ENCODE measurements at places on chromosomes 2 and 18.

GRCh38 chr2:174914853-174915760, 90.1 kb downstream of the CHN1 start:
- DNase-seq, result no peak

DNA sequence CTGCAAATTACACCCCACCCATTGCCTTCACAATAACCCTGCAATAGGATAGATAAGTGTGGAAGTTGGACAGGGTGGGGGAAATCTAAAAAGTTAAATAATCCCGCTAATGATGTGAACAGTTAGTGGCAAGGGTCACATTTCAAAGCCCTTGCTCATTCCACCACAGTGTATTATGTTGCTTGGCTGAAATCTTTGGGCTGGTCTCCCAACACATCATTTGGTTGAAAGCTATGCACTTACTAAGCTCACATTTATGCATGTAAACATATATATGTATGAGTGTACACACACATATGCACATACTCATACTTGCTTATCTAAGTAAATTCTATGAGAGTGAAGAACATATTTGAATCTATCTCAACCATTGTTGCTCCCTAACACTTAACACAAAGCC, 197.8 kb downstream of the RDH14 start:
- no peak for DNase-seq

DNA sequence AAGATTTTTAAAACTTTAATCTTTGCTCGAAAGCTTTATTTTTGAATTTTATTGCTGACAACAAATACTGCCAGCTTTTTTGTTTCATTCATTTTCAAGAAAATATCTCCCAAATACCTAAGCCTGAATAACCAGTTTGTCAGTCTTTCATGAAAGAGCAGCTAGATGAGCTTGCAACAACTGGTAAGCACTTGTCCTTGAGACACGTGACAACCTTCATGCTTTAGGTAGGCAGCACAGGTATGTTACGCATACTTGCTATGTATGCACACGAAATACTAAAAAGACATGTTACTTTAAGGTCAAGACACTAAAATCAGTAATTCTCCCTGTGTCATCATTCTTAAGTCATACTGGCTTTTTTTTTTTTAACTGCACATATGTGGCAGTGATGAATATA, 12.3 kb downstream of the CEBPZ start:
- DNase-seq, result no peak

GRCh38 chr2:69950241-69950640, 11.2 kb downstream of the ASPRV1 start:
- no peak for DNase-seq

DNA sequence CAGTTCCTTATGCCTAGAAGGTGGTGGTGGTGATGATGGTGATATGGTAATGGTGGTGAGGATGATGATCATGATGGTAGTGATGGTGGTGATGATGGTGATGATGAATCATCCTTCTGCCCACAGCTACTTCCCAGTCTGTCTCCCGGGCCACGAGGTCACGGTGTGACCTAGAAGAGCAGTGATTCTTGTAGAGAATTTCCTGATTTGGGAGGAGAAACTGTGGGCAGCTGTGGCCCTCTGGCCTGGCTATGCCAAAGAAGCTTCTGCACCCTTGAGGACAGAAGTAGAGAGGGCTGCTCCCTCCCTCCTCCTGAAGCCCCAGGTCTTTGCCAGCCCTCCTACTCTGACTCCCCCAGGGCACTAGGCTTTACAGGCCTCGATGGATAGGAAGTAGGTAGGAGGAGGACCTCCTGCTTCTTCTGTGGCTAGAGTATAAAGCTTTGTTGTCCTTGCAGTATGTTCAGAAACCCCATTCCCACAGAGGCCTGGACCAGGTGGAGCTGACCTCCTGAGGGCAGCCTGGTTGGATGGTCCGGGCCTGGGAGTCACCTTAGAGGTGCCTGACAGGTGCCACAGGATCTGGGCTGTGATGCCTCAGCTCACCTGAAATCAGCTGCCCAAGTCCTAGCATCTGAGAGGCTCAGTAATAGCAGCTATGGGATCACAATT, 57.9 kb upstream of the EPAS1 start:
- no peak for DNase-seq

DNA sequence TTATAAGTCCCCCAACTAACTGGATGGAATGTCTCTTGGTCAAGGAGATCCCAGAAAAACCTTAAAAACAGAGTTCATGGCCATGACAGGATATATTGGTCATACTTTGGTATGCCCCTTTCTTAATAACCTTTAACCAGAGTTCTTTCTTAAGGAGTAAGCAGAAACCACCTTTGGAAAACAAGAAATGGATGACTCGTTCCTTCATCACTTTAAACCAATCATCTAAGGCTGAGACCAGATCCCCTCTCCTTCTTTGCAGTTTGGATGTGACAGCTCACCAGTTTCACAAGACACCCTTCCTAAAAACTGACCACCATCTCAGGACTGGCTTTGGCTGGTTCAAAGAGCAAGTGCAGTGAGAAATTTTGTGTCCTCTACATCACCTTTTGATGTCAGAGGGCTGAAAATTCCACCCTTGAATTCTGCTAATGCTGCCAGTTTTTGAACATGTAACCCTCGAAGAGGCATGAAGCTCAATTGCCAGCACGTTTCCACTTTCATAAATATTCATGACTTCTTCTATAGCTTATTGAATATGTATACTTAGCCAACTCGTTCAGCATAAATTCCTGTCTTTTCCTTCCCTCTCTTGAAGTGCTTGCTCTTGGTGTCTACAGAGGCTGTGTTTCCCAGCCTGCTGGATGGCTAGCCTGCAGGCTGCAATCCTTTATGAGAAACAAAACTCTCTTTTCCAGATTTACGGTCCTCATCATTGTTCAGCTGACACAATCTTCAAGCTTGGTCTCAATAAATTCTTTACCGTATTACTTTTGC, 1323.5 kb upstream of the TMEFF2 start:
- no peak for DNase-seq

- DNase-seq, result no peak
Measured at GRCh38 chr2:100954044-100954420, 48.1 kb upstream of the RPL31 start.

GRCh38 chr2:23903034-23903433, 23.9 kb downstream of the ATAD2B start:
- no peak for DNase-seq

GRCh38 chr18:28529644-28530043, 352.7 kb upstream of the CDH2 start:
- no peak for DNase-seq

DNA sequence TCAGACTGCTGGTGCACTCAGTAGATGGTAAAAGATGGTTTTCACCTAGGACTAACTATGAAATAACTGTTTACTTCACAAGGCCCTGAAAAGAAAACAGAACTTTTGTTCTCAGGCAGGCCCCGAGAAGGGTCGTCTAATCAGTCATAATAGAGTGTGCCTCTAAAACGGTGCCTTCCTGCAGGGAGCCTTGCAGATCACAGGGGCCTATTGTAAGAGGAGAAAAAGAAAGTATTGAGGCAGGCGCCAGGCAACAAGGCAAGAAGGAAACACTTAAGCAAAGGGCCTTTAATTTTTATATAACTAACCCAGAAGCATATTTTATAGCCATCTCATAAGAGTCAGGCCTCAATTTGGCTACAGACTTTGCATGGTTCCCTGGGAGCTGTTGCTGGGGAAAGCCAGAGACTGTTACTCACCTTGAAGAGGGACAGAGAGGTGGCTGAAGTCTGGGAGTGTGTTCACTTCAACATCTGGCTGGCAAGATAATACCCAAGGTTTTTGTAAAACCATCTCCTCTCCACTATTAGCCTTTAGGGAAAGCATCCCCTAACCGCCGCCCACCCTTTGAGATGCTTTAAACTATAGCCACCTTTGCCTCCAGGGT, 117.1 kb downstream of the PRPF40A start:
- DNase-seq, result no peak

DNA sequence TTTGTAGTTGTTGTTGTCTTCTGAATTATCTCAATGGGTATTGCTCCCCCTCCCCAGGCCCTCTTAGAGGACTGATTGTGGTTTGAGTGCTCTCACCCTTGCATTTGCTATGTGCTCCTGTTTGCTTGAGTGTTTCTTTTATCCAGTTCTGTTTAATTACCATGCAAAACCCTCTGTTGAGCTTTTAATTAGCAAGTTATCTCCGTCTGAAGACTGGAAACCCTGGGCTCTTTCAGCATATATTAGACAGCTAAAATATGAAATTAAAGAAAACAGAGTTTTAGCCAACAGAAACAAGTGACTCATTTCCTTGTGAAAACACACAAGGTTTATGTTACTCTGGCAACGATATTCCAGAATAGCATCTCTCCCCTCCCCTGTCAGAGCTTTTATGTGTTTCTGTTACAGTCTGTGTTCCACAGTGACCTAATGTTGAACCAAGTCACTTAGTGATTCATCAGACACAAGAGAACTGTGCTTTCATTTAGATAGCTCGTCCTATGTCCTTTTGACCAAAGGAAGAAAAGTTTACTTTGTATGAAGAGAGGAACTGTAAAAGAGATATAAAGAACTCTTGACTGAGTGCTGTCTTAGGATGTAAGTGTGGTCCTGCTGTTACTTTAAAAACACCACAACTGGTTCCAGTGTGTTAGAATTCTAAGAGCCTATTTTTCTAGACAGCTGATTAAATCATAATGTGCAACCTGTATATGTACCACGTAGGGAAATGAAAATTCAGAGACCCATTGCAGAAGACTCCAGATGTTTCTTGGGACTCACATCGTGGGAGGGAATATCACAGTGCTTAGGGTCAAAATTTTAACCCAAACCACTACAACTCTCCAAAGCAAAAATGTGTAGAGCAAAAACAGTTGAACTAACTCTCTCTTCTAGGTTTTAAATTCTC, 172.8 kb upstream of the RBMS1 start:
- DNase-seq, result no peak

DNA sequence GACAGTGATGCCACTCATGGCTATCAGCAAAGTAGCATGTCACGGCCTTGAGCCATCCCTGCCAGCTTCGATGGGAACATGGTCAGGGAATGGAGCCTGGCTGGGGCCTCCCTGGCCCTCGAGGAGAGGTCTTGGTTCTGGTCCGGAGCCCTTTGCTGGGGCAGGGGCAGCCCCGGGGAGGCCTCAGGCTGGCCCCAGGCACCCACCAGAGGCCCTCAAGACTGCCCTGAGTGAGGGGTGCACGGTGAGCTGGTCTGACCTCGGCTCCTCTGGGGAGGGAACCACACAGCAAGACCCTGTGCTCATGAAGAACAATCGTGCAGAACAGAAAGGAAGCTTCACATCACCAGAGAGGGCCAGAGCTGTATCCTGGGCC, 75.2 kb upstream of the OTOS start:
- DNase-seq, result no peak

DNA sequence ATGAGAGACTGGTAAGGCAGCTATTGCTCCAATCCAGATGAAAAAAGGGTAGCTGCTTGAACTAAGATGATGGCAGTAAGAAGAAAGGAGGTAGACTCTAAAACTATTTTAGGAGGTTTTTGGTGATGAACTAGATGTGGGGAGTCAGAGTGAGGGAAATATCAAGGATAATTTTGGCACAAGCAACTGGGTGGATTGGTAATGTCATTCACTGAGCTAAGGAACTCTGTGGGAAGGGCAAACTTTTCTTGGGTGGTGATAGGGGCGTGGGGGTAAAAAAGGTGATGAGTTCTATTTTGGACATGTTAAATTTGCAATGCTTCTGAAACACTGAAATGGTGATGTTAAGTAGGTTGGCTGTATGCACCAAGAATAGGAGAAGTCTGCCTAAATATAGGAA, 19.3 kb downstream of the PAIP2B start:
- DNase-seq, result no peak

- no peak for DNase-seq
Measured at GRCh38 chr2:3587021-3587420, 7.9 kb upstream of the COLEC11 start.

GRCh38 chr2:239866778-239867177, 158.4 kb downstream of the NDUFA10 start:
- no peak for DNase-seq

DNA sequence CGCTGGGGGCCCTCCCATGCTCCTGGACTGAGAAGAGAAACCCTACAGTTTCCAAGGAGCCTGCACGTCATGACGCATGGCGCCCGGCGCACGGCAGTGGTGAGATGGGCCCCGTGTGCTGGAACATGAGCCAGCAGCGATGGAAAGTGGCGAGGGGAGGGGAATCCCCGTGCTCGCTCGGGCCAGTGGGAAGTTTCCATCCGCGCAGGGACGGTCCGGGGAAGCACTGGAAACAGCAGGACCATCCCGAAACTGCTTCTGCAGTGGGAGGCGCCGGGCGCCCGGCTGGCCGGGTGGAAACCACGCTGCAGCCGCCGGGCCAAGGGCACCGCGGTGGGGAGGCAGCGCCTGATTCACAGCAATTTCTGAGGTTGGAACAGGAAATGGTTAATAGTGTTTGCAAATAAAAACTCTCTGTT, 4.9 kb upstream of the PDCD1 start:
- DNase-seq, result no peak

- no peak for DNase-seq
Measured at GRCh38 chr18:42828881-42829280, 286.6 kb downstream of the RIT2 start.

DNA sequence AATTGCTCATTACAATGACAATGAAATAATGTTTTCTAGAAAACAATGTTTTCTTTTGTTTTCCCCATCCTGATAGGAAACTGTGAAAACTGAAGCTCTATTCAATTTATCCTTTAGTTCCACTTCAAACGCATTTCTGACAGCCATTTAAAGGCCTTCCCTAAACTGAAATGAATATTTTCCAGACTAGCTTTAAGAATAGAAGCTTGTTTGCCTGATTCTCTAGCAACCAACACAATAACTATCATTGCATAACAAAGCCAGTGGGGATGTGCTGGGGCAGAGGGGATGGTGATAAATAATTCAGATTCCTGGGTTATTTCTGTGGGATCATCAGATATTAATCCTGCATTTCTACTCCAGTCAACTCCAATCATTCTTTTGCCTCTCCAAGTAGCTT, 427.1 kb downstream of the RND3 start:
- DNase-seq, result no peak

DNA sequence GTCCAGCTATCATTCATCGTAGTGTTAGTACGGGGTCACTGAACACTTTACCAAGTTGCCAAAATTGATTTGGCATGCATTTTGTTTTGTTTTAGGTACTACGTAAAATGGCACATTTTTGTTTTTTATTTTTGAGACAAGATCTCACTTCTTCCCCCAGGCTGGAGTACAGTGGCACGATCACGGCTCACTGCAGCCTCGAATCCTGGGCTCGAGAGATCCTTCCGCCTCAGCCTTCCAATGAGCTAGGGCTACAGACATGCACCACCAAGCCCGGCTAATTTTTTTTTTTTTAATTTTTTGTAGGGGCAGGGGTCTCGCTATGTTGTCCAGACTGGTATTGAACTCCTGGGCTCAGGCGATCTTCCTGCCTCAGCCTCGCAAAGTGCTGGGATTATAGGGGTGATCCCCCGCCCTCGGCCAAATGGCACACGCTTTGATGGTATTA, 786 bp downstream of the TAF1B start:
- DNase-seq, result no peak

Measured in activated CD4-positive, alpha-beta T cell treated with anti-CD3 and anti-CD28 coated beads for 24 hours (primary cell).